ENCODE measurements at places on chromosomes 16 and 17.

GRCh38 chr17:77361986-77362620 is 221.3 kb downstream of the SEC14L1 start:
- DNase-seq: no peak

- peak; percentile 6 for DNase-seq
These were observed 93.6 kb upstream of the NOG start for GRCh38 chr17:56499799-56500388.

DNA sequence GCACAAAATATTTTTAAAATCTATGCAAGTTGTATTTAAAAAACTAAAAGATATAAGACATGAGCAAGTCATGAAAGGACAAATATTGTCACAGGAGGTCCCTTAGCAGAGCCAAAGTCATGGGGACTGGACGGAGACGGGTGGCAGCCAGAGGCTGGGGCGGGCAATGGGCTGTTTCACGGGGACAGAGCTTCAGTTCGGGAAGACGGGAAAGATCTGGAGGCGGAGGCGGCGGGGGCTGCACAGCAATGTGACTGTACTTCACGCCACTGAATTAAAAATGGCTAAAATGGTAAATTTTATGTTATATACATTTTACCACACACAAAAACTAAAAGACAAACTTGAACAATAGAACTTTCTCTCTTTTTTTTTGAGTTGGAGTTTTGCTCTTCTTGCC is 60.0 kb upstream of the METRNL start:
- DNase-seq: no peak

GRCh38 chr17:59010026-59010425 is 96.7 kb downstream of the TRIM37 start:
- no peak for DNase-seq

DNA sequence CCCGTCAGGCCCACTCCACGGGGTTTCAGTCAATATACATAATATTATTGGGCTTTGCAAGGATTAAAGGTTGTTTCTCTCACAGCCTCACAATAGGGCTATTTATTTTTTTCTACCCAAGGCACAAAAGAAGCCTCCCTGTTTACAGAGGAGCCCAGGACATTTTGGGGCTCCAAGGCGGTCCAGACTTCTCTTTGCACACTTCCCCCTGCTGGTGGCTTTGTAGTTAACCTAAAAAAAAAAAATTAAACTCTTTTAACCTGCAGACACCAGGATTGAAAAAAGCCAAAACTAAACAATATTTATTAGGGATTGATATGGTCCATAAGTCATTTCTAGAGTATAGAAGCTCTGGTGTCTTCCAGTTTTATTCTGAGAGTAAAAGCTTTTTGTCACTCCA is 169.7 kb upstream of the ZFHX3 start:
- no peak for DNase-seq

GRCh38 chr16:1862394-1862793 is 9.6 kb downstream of the MEIOB start:
- no peak for DNase-seq

DNA sequence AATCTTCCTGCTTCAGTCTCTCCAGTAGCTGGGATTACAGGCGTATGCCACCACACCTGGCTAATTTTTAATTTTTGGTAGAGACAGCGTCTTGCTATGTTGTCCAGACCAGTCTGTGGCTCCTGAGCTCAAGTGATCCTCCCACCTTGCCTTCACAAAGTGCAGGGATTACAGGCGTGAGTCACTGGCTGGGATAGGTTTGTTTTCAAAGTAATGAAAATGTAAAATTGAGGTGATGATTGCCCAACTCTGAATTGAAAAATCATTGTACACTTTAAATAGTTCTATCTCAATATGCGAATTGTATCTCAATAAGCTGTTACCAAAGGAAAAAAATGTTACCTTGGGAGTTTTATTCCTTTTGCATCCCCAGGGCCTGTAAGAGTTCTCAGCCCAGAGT is 1.2 kb upstream of the AMFR start:
- no peak for DNase-seq

GRCh38 chr16:65289022-65289421 is 167.2 kb upstream of the CDH11 start:
- DNase-seq: no peak

DNA sequence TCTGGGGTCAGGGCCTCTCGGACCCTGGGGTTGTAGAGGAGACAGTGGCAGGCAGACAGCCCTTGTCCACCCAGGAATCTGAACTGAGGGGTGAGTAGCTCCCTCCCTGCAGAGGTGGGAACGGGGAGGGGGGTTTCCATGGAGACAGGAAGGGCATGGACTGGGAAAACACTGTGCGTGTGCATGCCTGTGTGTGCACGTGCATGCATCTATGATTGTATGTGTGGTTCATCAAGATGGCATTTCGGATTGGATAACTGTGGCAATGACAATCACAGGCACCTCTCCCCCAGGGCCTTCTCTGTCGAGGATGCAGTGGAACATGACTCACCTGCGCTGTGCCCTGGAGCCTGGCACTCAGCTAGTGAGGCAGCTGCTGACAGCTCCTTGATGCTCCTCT is 6.1 kb upstream of the CD300C start:
- DNase-seq: no peak

DNA sequence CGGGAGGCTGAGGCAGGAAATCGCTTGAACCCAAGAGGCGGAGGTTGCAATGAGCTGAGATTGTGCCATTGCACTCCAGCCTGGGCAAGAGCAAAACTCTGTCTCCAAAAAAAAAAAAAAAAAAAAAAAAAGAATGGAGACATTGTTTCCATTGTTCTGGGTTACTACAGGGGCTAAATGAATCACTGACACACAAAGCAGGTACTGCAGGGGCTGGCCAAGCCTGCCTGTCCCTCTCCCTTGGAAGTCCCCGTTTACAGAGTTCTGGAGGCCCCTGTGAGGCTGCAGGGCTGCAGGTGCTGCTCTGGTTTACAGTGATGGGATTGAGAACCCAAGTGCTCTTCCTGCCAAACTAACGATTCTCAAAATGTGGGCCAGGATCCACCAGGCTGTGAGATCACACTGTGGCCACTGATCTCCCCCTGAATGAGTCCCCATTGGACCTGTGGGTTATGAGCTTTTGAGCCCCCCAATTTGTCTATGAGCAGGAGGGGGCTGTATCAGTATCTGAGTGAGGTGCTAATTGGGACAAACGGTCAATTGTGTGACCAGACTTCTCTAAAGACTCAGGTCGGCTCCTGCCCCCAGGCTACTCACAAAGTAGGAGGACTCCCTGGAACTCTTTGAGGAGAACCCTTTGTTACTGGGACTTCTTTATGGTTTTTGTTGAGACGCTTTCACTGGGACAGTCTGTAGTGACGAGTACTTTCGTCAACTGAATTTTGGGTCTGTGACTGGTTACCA is 39.0 kb downstream of the DNAH17 start:
- no peak for DNase-seq

- DNase-seq: no peak
These were observed 80.6 kb downstream of the CA4 start for GRCh38 chr17:60230358-60230757.

DNA sequence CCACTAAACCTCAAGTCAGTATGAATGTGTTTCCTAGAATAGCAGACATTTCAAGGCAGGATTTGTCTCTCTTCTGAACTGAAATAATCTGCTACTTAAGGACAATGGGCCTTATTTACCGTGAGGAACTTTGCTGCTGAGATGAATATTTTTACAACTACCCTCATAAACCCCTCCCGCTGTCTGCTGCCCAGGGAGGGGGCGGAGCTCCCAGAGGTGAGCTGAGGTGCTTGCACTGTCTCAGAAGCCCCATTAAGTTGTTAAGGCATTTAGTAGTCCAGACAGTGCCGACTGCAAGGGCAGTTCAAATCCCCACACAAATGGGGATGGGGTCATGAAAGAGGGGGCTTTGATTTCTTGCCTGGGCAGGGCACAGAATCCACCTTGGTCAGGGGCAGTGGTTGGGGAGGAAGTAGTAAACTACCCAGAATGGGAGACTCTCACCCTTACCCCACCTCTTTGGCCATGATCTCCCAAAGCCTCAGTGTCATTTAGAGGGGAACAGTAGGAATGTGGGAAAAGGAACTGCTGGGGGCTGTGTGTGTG is 19.2 kb downstream of the HNF1B start:
- DNase-seq: no peak

GRCh38 chr17:43410557-43411368 is 12.0 kb downstream of the ARL4D start:
- DNase-seq: no peak

DNA sequence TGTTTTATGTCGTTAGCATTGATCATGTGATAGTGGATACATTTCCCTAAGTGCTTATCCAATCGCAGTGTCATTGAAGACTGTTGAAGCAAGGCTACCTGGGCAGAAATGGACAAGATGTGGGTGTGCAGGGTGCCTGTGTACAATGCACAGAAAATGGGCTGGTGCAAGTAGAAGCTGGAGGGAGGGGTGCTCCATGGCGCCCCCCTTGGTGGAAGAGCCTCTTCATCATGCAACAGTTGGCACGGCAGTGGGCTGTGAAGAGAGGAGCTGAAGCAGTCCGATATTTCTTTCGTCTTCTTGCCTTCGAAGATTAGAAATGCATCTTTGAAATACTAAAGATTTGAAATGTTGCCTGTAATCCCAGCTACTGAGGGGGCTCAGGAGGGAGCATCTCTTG is 100.5 kb downstream of the PLCG2 start:
- no peak for DNase-seq

- no peak for DNase-seq
These were observed 84.4 kb downstream of the RPGRIP1L start for GRCh38 chr16:53619235-53619634.

GRCh38 chr17:45992175-45992574 is 6.9 kb upstream of the STH start:
- DNase-seq: no peak

DNA sequence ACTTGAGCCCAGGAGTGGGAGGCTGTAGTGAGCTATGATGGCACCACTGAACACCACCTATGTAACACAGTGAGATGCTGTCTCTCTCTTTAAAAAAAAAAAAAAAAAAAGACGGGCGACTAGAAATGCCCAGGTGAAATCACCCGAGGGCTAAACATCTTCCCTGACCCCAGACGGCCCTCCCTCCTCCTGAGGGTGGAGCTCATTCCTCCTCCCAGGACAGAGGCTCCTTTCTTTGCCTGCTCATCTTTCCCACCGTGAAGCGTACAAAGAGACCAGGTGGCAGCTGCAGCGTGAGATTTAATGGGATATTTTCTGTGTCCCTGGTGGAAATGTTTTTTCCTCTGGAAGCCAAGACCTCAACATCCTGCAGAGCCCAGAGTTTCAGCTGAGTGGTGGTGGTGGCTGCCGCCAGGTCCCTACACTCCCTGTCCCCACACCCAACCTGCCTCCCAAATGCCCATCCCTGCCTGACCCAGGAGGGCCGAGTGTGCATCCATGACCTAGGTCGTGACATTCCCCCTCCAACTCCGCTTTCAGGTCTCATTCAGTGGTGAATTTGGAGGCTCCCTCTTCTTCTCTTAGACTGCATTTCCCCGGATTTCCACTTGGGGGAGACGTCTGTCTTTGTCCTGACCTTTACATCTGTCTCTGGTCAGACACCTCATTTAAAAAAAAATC is 14.4 kb upstream of the GPRC5B start:
- no peak for DNase-seq

DNA sequence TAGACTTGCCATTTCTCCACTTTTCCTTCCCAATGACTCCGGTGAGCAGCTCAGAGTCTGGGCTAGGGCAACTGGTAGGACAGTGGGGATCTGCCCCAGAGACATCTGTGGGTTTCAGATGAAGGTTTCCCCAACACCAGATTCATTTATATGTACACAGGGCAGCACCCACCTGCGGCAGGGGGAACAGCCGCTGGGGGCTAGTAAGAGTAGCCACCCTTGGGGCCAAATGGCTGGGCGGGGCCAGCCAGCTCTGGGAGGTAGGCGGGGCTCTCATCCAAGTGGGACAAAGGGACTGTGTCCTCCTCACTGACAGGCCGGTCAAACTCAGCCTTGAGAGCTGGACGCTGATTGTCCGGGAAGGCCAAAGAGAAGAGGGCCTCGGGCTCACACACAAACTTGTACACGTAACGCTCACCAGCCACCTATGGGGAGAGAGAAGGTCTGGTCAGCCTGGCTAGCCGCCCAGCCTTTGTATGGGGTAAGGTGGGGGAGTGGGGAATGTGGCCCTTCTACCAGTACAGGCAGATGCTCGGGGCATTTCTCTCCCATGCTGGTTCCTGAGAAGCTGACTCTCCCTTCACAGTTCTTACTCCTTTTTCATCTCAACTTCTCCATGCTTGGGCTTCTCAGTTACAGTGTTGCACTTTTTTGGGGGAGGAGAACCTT is 17.7 kb downstream of the ETV4 start:
- DNase-seq: no peak

DNA sequence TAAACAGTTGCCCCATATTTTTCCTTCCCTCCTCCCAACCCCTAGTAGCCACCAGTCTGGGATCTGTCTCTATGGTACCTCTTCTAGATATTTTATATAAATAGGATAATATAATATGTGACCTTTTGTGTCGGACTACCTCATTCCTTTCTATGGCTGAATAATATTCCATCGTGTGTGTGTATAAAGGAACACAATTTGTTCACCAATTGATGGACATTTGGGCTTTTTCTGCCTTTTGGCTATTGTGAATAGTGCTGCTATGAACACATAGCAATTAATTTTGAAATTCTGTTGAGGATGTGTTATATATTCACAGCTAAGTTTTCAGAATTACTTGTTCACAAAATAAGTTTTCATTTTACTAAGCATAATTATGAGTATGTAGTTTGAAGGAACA is 2.5 kb downstream of the NFATC3 start:
- no peak for DNase-seq

GRCh38 chr17:48910370-48910769 is 2.2 kb downstream of the UBE2Z start:
- no peak for DNase-seq

- no peak for DNase-seq
These were observed 567 bp downstream of the SOX9 start for GRCh38 chr17:72121164-72122009.

DNA sequence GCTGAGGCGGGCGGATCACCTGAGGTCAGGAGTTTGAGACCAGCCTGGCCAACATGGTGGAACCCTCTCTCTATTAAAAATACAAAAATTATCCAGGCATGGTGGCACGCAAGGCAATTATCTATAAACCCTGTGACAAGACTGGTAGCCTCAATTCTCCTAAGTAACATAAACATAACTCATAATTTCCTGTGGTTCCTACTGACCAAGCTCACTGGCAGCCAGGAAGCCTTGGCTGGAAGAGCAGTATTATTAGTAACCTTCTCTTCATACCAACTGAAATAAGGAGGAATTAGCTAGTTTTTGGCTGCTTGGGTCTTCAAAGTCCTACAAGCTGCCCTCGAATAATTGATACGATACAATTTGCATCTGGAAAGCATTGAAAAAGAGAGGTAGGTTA is 31.6 kb upstream of the LRRC37A3 start:
- DNase-seq: no peak

DNA sequence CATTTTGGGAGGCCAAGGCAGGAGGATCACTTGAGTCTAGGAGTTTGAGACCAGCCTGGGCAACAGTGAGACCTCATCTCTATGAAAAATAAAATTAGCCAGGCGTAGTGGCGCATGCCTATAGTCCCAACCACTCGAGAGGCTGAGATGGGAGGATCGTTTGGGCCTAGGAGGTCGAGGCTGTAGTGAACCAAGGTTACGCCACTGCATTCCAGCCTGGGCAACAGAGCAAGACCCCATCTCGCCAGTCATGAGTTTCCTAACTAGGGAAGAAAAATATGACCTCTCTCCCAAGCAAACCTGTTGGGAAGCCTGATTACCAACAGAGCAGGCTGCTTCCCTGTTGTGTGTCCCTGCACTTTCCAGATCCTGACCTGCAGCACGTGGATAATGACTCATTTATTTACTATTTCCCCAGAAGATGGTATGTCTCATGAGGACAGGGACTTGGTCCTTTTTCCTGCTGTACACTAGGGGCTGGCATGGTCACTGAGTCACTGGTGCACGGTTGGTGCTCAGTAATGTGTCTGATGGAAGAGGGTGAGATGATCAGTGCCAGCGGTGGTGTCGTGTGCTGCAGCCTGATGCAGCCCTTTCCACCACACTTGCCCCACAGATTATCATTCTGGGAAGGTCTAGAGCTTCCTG is 30.8 kb downstream of the NMT1 start:
- no peak for DNase-seq
